Endothelial cell (in vitro differentiated cells): ENCODE measurements at places on chromosomes 5 and 9.

- DNase-seq, result no peak
These were observed 231.6 kb upstream of the TAS2R1 start for GRCh38 chr5:9861666-9862256.

GRCh38 chr5:131536850-131537448 lies 98.1 kb downstream of the RAPGEF6 start:
- no peak for DNase-seq

GRCh38 chr5:157283434-157283833 lies 17.5 kb downstream of the CYFIP2 start:
- DNase-seq, result no peak

DNA sequence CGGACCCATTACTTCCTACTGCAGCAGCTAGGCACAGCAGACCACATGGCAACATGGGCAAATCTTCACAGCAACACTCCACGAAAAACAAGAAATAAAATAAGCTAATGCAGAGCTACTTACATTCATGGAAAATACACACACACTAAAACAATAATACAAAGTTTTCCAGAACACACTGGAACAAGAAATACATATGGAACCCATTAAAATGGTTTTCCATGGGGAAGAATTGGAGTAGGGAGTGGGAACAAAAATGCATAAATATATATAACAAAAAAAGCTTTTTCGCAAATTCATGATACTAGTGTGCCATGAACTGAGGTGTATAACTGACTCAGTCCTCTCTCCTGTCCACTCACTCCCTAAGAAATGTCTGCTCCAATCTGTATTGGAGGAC lies 8.3 kb downstream of the ADAMTS12 start:
- no peak for DNase-seq

DNA sequence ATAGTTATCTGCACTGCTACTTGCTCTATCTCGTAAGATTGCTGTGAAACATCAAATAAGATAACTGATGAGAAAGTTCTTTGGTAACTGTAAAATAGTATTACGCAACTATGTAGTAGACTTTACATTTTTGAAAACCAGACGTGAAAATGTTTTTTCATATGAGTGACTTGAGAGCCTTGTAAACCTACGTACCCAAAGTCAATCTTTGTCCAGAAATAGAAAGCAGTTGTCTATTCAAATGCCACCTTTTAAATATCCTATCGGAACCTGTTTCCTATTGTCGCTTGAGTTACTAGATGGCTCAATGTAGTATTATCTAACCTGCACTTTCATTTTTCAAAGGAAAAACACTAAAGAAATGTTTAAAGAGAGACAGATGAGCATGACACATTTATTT lies 1.6 kb downstream of the FNIP1 start:
- DNase-seq, result no peak

- no peak for DNase-seq
These were observed 117.3 kb upstream of the LHFPL2 start for GRCh38 chr5:78765756-78766411.

GRCh38 chr9:2723376-2724065 lies 6.2 kb downstream of the KCNV2 start:
- DNase-seq, result no peak

DNA sequence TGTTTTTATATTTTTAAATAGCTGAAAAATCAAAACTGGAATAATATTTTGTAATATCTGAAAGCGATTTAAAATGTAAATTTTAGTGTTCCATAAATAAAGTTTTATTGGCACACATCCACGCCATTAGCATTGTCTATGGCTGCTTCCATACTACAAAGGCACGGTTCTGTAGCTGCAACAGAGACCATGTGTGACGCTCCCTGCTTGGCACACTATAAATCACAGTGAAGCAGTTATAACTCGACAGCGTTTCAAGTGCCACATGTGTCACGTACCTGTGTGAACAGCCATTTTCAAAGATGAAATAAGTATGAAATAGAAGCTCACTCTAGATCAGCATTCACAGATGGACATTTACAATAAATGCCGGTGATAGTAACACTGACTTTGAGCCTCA lies 810.1 kb upstream of the WWC1 start:
- DNase-seq, result no peak

DNA sequence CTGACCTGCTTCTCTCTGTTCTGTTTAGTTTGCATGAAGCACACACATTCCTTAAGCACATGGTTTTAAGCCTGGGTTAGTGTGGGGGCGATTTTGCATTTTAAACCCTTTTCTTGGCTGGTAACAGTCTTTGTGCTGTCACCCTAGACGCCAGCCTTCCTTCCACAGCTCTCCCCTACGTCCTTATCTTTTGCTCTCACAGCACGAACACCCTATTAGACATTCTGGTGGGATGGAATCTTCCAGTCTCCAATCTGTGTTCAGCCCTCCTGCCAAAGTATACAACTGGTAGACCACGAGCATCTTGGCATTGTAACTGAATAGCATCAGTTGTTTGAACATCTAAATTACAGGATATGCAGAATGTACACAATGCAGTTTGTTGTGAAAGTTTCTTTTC lies 316.9 kb upstream of the IRX2 start:
- no peak for DNase-seq

GRCh38 chr9:72524820-72525540 lies 3.6 kb downstream of the TMC1 start:
- DNase-seq, result no peak

DNA sequence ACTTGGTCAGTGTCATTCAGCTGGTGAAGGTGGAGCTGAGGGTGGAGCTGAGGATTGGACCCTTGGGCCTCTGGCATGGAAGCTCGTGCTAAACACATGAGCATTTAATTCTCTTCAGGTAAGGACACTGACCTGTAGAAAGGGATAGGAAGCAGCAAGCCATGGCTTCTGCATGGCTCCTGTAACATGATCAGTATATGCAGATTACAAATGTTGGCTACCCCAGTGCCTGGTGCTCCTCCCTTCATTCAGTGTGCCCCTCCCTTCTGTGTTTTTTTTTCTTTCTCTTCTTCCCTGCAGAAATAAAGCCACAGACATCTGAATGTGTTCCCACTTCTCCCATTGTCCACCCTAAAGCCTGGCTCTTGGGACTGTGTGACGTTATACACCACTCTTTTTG lies 52.9 kb downstream of the ARHGAP26 start:
- DNase-seq, result no peak

GRCh38 chr5:63011158-63011557 lies 432.5 kb downstream of the LRRC70 start:
- DNase-seq, result no peak

DNA sequence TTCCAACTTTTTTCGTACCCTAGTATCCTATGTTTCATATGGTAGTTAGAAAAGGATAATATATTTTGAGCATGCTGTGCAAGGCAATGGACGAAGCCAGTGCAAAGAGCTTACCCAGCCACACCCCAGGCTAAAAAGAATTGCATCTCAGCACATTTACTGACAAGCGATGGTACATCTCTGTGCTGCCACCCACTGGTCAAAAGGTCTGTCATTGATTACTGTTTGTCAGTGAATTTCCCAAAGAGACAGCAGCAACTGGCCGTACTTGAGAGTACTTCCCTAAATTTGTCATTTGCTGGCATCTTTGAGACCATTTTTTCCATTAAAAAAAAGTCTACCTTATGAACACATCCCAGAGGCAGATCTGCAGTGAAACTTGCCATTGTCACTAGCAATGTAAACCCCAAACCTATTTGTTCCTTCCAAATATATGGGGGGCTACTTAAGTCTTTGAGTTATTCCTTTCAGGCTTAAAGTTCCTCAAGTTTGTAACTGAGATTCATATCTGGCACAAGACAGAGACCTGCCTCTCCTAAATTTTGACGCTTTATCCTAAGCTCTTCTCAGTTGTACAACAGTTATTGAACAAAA lies 184.3 kb downstream of the CTNND2 start:
- peak; percentile 74 for DNase-seq

GRCh38 chr5:176754376-176754973 lies 55.9 kb upstream of the UNC5A start:
- DNase-seq, result no peak

DNA sequence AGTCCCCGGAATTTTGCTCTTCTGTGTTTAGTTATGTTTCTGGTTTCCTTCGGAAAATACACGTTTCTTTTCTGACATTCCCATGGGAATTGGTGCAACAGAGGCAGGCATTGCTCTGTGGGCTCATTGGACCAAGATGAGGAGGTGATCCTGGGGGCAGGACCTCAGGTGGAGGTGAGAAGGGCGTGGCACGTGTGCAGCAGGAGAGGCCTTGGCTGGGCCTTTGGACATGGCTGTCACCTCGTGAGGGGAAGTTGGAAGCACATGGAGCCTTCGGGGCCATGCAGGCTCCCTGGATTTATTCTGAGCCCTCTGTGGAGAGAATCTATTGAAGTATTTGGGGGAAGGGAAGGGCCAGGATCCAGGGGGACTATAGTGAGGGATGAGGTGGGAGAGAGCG lies 44.5 kb downstream of the WNK2 start:
- no peak for DNase-seq

- DNase-seq, result no peak
These were observed 19.9 kb upstream of the PCA3 start for GRCh38 chr9:76744336-76744735.

GRCh38 chr9:124889006-124889405 lies 27.1 kb downstream of the ARPC5L start:
- no peak for DNase-seq

DNA sequence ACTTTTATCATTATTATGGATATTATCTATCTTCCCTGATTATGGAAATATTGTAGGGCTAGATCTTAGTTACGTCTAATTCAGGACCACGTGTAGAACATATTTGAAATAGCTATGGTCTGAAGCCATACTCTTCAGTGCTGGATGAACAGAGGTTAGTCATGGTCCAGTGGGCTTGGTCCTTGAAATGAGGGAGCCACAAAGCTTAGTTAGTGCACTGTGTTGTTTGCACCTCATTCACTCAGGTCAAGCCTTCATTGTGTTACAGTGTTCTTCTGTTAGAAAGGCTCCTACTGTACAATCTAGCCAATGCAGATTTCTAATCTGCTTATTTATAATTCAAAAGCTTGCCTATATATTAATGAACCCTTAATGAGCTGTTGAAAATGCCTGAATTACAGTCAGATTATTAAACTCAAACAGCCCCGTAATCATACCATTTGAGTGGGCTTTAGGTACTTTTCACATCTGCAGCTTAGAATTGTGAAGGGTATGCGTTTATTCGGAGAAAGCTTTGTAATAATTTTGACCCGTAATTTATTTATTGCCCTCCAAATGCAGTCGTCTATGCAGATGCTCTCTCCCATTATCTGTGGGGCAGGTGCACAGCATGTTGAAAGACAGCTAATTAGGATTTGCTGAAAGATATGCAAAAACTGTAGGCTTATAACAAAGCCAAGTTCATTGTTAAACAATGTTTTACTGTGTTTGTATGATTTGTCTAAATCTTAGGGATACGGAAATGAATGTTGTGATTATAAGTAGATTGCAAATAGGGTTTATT lies 164.9 kb downstream of the PBX3 start:
- no peak for DNase-seq

DNA sequence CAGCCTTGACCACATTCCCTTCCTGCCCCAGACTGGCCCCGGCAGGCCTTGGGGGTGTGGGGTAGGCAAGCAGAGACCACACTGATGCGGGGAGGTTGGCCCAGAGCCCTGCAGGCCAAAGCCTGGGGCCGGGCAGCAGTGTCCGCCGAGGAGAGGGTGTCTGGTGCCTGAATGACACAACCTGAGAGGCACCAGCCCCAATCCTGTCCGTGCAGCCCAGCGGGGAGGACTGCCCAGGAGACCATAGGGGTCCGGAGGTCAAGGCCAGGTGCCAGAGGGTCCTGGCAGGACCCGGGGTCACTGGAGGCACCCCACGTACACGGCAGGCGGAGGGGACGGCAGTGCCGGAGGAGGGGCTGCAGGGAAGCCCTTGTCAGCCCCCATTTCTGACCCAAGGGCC lies 5.6 kb upstream of the PTGDS start:
- no peak for DNase-seq

GRCh38 chr9:83041771-83042170 lies 21.2 kb downstream of the RASEF start:
- no peak for DNase-seq

DNA sequence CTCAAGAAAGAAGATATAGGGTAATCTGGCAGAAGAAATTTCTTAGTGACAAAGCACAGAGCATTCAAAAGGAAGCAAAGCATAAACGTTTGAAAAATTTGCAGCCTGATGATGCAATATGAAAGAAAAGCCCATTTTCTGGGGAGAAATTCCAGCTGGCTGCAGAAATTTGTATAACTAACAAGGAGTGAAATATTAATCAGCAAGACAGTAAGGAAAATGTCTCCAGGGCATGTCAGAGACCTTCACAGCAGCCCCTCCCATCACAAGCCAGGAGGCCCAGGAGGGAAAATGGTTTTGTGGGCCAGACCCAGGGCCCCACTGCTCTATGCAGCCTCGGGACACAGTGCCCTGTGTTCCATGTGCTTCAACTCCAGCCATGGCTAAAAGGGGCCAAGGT lies 359.4 kb downstream of the HINT1 start:
- DNase-seq, result no peak

DNA sequence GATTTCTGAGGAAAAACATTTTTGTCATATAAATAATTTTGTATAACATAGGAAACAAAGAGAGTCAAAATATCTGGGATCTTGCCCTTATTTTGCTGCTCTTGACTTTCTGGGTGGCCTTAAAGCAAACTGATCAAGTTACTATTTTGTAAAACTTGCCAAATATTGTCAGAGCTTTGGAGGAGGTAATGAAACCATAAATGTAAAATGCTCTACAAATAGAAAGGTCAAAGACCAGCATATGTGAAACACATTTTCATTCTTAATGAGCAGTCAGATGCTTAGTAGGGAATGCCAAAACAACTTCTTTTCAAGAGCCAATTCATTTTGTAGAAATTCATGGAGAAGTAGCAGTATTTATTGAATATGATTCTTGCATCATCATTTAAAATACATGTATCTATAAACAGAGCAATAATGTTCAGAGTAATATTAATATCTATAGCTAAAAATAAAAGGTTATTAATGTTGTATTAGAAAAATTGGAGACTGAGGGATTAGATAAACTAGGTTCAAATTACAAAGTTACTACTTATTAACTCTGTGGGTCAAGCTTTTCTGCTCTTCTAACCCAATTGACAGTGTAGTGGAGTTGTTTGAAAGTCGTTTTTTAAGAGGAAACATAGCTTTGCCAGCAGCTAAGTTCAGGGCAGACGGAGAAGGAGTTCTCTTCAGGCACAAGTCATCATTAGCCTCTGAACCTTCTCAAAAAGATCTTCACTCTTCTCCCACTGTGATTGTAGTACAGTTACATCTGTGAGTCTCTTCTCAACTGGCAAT lies 2053.1 kb downstream of the EFNA5 start:
- no peak for DNase-seq
